ENCODE measurements at places on chromosomes 11 and 22. TPM values are rescaled to one million over a fixed set of nuclear protein-coding genes. Genes with fewer than 3 reads are reported as not detected.

DNA sequence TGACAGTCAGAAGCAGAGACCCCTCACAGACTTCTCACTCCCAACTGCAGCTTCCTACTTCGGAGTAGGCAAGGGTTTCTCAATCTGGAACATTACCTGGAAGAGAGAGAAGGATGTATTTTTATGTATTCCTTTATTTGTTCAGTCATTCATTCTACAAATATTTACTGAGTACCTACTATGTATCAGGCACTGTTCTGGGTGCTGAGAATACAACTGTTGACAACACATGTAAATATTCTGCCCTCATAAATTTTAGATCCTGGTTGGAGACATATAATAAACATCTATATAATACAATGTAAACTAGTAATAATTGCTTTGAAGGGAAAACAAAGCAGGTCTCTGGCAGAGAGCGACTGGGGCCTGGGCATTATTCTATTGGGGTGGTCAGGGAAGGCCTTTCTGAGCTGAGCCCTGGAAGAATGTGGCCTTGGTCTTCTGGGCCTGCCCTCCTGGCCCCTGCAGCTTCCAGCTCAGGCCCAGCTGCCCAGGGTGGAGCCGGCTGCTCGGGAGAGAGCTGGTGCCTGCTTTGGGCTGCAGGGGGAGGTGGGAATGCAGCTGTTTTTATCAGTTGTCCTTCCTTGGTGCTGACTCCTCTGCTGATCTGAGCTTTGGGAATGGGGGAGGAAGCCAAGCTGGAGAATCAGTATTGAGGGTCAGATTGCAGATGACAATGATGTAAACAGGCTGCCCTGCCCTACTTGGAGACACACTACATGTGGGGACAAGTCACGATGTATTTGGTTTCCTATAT is 46.8 kb downstream of the PKNOX2 start:
- DNase-seq: peak; percentile 58

DNA sequence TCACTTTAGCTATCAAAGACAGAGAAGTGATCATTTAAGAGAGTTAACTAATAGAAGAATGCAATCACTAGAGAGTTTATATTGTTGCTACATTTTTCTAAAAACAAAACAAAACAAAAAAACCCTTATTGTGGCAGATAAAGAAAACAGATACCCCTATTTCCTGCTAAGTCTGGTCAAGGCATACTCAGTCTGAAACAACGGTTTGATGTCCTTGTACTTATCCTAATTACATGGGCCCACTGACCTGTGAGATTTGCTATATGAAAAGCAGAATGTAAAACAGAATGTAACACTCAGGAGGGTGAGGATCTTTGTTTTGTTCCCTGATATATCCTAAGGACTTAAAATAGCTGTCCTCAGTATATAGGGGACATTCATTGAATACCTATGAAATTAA is 24.6 kb downstream of the MAML2 start:
- no peak for DNase-seq

GRCh38 chr22:42611051-42611450 is 3.6 kb downstream of the POLDIP3 start:
- DNase-seq: no peak

ISX gene
- not detected for polyA plus RNA-seq

GRCh38 chr11:79018371-79018849 is 422.4 kb downstream of the TENM4 start:
- DNase-seq: peak; percentile 22

LRRC56 gene
- polyA plus RNA-seq: 5.4 TPM

DNA sequence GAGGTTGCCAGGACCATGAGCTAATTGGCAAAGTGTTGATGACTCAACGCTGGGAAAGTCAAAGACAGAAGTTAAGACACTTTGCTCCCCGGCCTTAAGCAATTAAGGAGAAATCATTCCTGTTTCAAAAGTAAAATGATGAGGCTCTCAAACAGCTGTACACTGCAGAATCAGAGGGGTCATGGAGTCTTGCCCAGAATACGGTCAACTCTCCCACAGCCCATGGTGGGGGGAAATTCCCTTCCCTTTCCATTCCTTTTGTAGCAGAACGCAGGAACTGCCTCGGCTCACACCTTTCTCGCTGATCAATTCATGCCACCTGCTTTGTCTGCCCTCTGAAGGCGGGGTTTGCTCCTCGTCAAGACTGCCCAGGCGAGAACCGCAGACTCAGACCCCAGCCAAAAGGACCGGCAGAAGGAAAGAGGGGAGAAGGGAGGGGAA is 52.8 kb downstream of the MN1 start:
- DNase-seq: peak; percentile 77

- DNase-seq: peak; percentile 23
Observed at GRCh38 chr11:107496011-107496410, 38.4 kb upstream of the CWF19L2 start.

NCAPH2 gene
- polyA plus RNA-seq: 32.8 TPM

- DNase-seq: no peak
Observed at GRCh38 chr11:134334796-134335571, 3.2 kb downstream of the GLB1L2 start.

DNA sequence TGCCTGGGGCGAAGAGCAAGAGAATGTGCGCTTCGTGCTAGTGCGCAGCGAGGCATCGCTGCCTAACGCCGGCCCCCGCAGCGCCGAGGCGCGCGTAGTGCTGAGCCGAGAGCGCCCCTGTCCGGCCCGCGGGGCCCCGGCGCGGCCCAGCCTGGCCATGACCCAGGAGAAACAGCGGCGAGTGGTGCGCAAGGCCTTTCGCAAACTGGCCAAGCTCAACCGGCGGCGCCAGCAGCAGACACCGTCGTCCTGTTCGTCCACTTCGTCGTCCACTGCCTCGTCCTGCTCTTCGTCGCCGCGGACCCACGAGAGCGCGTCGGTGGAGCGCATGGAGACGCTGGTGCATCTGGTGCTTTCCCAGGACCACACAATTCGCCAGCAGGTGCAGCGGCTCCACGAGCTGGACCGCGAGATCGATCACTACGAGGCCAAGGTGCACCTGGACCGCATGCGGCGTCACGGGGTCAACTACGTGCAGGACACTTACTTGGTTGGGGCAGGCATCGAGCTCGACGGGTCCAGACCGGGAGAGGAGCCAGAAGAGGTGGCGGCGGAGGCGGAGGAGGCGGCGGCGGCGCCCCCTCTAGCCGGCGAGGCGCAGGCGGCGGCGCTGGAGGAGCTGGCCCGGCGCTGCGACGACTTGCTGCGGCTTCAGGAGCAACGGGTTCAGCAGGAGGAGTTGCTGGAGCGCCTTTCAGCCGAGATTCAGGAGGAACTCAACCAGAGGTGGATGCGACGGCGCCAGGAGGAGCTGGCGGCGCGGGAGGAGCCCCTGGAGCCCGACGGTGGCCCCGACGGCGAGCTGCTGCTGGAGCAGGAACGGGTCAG is 1.0 kb downstream of the RASSF10 start:
- peak; percentile 75 for DNase-seq

GRCh38 chr11:118010738-118011461 is 24.7 kb downstream of the IL10RA start:
- peak; percentile 59 for DNase-seq

FGF19 gene
- polyA plus RNA-seq: 1.5 TPM

ZP1 gene
- polyA plus RNA-seq: 0.23 TPM

- DNase-seq: no peak
Observed at GRCh38 chr11:33211153-33211552, 46.0 kb upstream of the HIPK3 start.

DNA sequence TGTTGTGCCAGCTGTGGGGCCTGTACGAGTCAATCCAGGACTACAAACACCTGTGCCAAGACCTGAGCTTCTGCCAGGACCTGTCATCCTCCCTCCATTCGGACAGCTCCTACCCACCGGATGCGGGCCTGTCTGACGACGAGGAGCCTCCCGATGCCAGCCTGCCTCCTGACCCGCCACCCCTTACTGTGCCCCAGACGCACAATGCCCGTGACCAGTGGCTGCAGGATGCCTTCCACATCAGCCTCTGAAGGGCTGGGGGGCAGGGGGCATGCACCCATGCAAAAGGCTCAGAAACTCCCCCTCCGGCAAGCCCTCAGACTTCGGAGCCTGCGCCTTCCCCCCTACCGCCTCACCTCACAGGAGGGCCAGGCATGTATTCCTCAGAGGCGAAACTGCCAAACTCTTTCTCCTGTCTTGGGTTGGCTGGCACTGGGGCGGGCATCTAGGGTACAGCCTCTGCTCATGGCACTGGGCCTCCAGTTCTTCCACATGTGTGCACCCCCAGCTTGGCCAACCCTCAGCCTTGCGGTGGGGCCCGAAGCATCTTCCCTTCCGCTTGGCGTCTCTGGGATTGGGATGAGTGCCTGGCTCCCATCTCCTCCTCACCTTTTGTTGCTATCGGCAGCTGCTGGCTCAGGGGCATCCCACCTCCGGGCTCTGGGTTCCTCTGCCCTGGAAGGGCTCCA is 1.2 kb downstream of the FAM89B start:
- DNase-seq: no peak

GRCh38 chr11:94897330-94897768 is 76.0 kb downstream of the CWC15 start:
- DNase-seq: peak; percentile 76

LARGE2 gene
- polyA plus RNA-seq: 1.7 TPM
